Left ventricle myocardium inferior (tissue), 1 donor: ENCODE measurements at places on chromosomes 11 and 22.
A peak's percentile ranks its signal among the peaks of the same experiment; 100 is the strongest.

- no peak for DNase-seq
Observed at GRCh38 chr22:42670046-42670445, 20.9 kb upstream of the CYB5R3 start.

- no peak for DNase-seq
Observed at GRCh38 chr11:126083829-126084607, 21.4 kb upstream of the CDON start.

GRCh38 chr11:132357811-132358572 is 987.6 kb downstream of the NTM start:
- no peak for DNase-seq

- no peak for DNase-seq
Observed at GRCh38 chr11:18332302-18332701, 9.9 kb downstream of the GTF2H1 start.

- no peak for DNase-seq
Observed at GRCh38 chr11:11141065-11141464, 212.0 kb downstream of the CSNK2A3 start.

DNA sequence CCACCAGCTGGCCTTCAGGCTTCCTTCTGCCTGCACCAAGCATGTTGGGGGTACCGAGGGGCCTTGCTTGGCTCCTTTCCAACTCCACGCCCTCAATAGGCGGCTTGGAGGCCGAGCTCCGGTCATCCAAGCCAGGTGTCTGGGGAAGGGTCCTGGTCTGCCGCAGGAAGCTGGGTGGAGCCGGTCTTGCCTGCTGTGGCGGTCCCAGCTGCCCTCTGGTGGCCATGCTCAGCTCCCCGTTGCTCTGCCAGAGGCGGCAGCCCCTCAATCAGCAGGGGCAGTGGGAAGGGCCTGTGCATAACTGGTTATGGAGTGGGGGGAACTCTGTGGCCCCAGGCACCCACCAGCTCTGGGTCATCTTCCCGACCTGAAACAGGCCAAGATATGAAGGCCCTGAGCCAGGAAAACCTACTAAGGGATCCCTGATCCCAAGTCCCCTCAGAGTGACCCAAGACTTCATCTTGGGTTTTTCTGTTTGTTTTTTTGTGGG is 3.2 kb downstream of the ARVCF start:
- DNase-seq, result peak; percentile 68

DNA sequence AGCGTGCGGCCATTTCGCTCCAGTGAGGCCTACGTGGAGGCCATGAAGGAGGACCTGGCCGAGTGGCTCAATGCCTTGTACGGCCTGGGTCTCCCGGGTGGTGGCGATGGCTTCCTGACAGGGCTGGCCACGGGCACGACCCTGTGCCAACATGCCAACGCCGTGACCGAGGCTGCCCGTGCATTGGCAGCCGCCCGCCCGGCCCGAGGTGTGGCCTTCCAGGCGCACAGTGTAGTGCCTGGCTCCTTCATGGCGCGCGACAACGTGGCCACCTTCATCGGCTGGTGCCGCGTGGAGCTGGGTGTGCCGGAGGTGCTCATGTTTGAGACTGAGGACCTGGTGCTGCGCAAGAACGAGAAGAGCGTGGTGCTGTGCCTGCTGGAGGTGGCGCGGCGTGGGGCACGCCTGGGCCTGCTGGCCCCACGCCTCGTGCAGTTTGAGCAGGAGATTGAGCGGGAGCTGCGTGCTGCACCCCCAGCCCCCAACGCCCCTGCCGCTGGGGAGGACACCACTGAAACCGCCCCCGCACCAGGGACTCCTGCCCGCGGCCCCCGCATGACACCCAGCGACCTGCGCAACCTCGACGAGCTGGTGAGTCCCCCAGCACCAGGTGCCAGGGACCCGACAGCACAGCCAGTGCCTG is 1.8 kb downstream of the GAS2L1 start:
- DNase-seq, result no peak

DNA sequence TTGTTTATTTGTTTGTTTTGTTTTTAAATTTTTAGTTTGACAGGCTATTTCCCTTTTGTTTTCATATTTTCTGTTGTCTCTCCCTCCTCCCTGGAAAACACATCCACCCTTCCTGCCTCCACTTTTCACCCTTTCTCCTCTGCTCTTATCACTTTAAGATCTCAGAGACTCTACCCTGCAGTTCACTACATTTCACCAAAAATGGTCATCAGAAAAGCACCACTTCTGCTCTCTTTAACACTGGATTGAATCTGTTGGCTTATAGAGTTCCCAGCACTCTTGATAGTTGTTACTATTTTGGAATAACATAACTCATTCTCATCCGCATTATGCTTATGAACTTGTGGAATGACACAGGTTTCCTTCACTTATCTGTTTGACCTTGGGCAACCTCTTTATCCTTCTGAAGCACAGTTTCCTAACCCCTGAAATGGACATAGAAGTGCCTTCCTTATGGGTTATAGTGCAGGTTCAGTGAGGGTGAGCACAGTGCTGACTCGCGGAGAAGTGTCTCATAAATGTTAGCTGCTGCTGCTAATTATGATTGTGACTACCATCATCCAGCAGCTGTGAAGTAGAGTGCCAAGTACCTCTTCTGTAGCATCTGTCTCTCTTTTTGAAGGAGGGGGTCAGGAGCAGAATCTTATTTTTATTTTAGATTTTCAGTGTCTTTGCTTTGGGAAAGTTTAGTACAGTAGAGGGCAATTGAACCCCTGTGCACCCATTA is 15.0 kb downstream of the TEAD1 start:
- no peak for DNase-seq

GRCh38 chr11:83538286-83538685 is 252.1 kb upstream of the CCDC90B start:
- no peak for DNase-seq

DNA sequence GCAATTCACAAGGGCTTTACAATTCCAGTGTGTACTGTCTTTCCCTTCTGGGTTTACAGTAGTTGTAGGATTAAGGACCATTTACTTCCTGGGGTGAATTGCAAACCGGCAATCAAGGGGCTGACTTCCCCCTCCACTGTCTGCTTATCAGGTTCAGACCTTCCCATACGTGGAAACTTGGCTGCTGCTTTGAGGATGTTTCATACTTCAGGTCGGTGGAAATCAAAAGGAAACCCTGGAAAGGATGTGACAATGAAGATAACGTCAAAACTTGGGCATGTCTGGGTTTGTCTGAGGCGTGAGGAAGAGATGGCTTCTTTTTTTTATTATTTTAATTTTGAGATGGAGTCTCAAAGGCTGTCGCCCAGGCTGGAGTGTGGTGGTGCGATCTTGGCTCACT is 2.1 kb upstream of the RTCB start:
- no peak for DNase-seq

DNA sequence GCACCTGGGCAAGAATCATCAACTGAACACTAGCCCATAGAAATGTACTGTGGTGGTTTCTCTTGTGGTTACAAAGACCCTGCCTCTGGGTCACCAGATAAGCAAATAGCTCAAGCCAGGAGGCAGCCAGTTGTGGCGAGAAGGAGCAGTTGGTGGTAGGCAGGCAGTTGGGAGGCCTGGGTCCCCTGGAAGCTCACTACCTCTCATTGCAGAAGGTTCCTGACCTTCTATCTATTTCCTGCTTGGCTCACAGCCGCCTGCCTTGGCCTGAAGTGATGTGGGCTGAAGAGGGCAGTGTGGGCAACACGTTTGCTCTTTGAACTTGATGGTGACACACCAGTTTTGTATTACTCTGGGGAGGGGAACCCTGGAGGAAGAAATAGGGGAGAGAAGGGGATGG is 34.7 kb downstream of the NECTIN1 start:
- DNase-seq, result no peak

GRCh38 chr11:62532096-62532495 is 14.5 kb downstream of the AHNAK start:
- DNase-seq, result no peak

GRCh38 chr11:129295746-129296145 is 79.9 kb upstream of the BARX2 start:
- no peak for DNase-seq

- DNase-seq, result peak; percentile 80
Observed at GRCh38 chr22:38051900-38052862, 5.0 kb upstream of the PICK1 start.

DNA sequence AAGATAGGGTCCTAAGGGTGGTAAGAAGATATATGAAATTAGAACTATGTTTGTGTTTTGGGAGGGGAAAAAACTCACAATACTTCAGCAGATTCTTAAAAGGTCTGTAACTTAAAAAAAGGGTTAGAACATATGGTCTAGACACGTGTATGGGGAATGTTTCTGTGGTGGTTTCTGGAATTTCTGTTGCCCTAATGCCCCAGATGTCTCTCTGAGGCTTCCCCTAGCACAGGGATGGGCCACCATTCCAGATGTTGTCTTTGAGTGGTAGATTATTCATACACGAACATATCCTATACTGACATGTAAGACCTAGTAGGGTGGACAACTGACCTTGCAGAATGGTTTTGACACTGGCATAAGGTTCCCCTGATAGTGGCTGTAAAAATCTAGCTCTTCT is 26.2 kb downstream of the EHF start:
- DNase-seq, result no peak

DNA sequence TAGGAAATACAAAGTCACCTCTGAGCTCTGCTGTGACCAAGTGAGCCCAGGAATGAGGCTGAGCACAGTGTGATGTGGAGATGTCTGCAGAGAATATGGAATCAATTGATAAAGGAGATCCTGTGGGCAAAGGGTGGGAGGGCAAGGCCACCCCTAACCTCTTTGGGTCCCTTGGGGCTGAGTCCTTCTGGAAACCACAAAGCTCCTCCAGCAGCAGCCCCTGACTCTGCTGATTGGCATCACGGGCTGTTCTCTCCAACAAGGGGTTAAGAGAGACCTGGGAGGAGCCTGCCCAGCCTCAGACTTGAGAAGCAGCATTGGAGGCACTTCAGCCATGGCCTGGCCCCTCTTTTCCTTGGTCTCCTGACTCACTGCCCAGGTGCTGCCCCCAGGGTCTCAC is 49.7 kb downstream of the GGTLC2 start:
- DNase-seq, result no peak

- no peak for DNase-seq
Observed at GRCh38 chr22:31872209-31872608, 72.1 kb upstream of the YWHAH start.

- no peak for DNase-seq
Observed at GRCh38 chr11:8838248-8838647, 72.7 kb upstream of the AKIP1 start.

GRCh38 chr11:8693555-8693954 is 11.0 kb downstream of the RPL27A start:
- DNase-seq, result no peak

DNA sequence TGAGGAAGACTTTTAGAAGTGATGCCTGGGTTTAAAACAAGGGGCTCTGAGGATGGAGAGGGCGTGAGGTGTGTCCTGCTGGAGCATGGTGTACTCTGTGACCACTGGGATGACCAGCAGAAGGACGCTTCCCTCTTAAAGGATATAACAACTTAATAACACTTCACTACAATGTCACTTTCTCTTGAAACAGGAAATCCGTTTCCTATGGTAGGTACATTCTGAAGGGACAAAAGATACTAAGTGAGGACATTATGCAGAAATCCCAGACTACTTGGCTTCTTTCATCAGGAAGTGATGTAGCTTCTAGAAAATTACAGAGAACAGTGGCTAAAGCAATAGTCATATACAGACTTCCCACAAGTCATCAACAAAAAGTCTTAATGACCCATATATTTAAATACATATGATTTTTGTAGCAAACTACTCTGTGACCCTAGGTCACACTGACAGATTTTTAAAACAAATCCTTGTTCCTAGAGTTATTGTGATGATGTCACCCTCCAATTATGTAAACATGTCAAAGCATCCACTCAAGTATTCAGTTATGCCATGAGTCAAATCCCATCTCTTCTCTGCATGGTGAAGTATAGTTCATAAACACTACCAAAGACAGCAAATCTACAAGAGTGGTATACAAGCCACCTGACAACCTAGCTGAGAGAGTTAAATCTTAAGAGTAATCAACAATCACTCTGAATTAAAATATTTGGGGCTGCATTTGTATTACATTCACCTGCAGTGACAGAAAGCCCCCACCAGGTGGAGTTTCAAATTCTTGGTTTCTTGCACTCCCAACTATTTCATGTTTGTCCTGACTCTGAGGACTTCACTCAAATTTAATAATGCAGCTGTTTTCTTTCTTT is 32.8 kb downstream of the PITPNB start:
- no peak for DNase-seq

GRCh38 chr11:47686151-47686550 is 29.0 kb downstream of the AGBL2 start:
- DNase-seq, result no peak

GRCh38 chr22:10780281-10780680 is 4747.7 kb upstream of the OR11H1 start:
- DNase-seq, result no peak

DNA sequence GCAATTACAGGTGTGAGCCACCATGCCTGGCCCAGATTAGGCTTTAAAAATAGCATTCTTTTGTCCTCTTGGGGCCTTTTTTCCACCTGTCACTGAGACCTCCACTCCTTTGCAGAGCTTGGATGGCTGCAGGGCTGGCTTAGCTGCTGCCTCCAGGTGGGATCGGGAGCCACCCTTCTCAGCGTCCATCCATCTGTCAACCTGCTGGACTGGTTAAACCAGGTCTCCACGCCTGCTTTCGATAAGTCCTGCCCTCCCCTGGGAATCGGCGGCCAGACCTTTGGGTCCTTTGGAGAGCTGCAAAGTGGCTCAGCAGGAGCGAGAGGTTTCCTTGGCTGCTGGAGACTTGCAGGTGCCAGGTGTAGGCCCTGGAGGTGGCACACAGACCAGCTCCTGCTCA is 23.4 kb upstream of the GRAMD4 start:
- DNase-seq, result no peak
